ENCODE measurements at places on chromosomes 7 and 10.

- no peak for DNase-seq
Measured at GRCh38 chr7:86947929-86948328, 111.5 kb downstream of the ELAPOR2 start.

DNA sequence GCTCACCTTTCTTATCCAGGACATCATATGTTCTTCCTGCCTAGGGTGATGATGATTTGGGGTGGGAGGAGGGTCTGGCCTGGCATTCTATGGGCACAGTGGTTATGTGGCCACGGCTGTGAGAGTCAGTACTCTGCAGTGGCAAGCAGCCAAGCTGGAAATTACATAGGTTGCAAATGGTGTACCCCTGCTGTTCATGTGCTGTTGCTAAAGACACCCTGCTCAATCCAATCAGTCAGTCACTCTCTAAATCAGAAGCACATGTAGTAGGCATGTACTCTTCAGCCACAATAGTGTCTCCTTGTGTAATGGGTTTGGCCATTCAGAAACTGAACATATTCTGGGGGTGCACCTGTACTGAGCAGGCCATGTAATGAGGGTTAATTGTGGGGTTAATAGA, 449.1 kb upstream of the ANKRD30A start:
- peak; percentile 27 for DNase-seq

- peak; percentile 4 for DNase-seq
Measured at GRCh38 chr10:70782086-70782745, 3.0 kb downstream of the TBATA start.

DNA sequence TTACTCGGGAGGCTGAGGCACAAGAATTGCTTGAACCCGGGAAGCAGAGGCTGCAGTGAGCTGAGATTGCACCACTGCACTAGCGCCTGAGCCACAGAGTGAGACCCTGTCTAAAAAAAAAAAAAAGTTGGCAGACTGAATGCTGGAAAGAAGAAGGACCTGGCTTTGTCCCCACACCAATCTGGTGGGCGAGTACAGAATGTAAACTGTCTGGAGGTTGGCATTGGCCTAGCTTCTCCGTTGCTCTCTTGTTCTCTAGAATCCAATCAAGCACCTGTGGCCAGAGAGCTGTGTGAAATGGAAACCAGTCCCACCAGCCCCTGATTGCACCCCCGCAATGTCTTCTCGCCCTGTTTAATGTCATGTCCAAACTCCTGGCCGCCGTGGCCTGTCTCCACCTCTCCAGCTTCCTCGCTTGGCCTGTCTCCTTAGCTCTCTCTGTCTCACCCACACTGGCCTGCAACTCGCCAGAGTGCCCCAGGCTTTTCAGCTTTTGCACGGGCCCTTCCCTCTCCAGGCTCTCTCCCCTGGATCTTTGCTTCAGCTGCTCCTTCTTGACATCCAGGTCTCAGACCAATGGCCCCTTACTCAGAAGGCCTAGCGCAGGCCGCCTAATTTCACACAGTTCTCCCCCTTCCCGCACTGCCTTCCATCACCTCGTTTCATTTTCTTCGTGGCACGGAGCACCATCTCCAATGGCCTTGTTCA, 670 bp upstream of the AGK start:
- DNase-seq, result peak; percentile 68

GRCh38 chr7:105623378-105623777, 42.1 kb upstream of the EFCAB10 start:
- no peak for DNase-seq

Measured in SK-N-SH (cell line).